Right hindlimb (tissue), 1 donor: ENCODE measurements at places on chromosomes 12 and 14.

- DNase-seq, result no peak
These were observed 168.0 kb downstream of the PIK3C2G start for GRCh38 chr12:18429366-18429765.

GRCh38 chr14:51552275-51552674 lies 99.4 kb upstream of the FRMD6 start:
- DNase-seq, result no peak

DNA sequence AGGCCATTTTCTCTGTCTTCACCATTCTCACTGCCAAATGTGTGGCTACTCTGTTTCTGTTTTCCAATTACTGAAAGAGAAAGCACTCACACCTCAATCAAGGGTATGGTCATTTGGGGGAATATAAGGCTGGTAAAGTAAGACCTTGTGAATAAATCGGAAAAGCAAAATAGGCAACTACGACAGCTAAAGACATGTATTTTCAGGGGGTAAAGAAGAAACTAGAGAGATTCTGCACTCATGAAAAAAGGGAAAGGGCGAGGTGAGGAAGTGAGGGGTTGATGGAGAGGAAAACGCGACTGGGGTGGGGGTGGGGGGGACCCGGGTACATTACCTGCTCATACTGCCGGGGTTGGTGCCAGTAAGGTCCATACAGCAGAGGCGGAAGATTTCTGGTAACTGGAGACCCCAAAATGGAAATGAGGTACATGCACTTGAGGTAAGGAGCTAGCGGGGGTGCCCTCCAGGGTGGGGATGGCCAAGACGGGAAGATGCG lies 19.3 kb downstream of the CHD8 start:
- DNase-seq, result no peak

GRCh38 chr12:17148706-17149105 lies 542.7 kb upstream of the LMO3 start:
- no peak for DNase-seq

- no peak for DNase-seq
These were observed 388.5 kb downstream of the AACS start for GRCh38 chr12:125453751-125454150.

GRCh38 chr12:71105956-71106355 lies 51.8 kb downstream of the TSPAN8 start:
- DNase-seq, result no peak

DNA sequence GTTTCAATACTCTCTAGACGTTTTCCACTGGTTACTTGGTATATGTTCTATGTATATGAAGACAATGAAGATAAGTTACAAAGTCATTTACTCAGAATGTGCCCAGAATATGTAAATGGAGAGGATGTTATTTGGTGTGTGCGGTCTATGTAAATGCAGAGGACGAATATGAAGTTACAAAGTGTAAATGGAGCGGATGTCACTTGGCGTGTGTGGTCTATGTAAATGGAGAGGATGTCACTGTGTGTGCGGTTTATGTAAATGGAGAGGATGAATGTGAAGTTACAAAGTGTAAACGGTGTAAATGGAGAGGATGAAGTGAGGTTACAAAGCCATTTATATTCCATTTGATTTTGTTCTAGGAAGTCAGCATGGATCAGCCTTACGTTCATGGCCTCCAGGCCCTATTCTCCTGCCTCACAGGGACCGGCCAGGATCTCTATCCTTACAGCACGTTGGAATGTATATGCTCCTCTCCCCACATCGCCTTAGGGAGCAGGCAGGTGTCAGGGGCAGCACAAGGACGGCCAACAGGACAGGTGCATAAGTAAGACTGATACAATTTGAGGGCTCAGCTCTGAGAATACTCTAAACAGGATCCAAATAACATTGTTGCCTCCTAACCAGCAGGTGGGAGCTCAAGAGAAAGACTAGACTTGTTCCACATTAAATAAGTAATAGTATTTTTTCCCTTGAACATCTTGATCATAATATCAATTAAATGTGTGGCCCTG lies 42.4 kb downstream of the GLRX5 start:
- no peak for DNase-seq

DNA sequence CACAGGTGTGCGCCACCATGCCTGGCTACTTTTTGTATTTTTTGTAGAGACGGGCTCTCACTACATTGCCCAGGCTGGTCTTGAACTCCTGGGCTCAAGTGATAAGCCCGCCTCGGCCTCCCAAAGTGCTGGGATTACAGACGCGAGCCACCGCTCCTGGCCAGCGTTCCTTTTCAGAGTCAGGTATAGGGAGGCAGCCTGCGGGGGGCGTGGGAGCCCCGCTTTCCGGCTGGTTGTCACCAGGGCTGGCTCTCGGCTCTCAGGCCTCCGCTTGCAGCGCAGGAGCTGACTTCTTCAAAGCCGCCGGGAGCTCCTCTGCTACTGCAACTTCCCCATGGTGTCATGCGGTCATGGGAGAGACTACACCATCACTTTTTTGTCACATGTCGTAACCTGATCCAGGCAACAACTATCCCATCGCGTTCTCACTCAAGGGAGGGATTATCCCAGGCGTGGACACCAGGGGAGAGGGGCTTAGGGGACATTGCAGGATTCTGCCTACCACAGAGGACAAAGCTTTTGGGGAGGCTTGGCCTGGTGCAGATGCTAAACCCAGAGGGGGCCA lies 129.4 kb downstream of the SCARB1 start:
- no peak for DNase-seq

GRCh38 chr14:105384041-105384557 lies 14.2 kb upstream of the TEX22 start:
- no peak for DNase-seq

GRCh38 chr12:104624529-104624928 lies 167.8 kb downstream of the CHST11 start:
- DNase-seq, result no peak

- DNase-seq, result no peak
These were observed 214.9 kb downstream of the KTN1 start for GRCh38 chr14:55794655-55795595.

DNA sequence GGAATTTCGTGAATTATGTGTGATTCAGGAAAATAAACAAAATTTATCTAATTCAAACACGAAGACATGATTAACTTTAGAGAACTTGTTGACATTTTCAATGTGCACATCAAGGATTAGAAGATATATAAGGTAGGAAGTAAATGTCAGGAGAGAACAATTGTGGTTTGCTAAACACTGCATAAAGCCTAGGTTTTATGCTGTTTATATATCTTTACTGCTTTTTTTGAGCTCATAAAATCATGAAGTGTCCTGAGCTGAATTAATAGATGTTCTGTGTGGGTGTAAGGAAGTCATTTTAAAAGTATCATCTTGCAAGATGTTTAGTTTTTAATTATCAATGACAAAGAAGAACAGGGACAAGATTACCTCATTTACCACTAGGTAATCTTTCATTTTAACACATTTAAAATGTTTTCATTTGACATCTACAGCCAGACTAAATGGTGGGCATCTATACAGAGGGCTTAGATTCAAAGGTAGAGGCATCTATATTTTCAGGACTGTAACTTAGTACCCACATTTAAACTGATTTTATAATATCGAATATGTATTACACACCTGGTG lies 382.8 kb downstream of the ADAMTS20 start:
- no peak for DNase-seq

DNA sequence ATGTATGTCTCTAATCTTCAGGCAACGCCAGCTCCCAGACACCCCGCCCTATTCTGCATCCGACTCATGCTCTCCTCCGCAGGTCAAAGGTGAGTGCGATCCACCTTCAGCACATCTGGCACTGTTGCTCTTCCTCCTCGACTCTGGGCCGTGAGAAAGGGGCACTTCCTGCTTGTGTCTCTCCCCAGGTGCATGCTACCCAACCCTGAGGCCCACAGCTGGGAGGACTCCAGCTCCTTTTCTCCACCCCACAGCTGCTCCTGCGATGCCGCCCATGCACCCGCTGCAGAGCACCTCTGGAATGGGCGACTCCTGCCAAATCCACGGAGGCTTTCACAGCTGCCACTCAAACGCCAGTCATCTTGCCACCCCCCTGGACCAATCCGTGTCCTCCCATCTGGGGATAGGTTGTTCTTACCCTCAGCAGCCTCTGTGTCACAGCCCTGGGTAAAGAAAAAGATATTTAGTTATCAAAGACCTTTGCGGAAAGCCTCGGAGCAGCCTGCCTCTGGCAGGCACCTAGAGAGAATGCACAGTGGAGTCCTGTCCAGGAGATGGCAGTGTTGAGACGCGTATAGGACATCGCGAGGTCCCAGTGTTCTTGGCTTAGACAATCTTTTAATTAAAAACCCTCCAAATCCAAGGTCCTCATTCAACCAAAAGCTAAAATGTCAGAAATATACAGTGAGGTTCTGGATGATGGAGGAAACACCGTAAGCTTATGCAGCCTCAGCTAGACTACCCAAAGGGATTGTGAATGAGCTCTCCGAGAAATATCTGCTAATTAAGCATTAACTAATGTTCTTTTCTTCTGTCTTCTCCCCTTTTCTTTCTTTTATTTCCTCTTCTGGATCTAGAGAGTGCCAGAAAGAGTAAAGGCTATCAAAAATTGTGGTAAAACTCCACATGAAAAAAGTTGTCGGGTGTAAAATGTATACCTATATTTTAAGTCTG lies 54.3 kb downstream of the MYRFL start:
- peak; percentile 77 for DNase-seq

DNA sequence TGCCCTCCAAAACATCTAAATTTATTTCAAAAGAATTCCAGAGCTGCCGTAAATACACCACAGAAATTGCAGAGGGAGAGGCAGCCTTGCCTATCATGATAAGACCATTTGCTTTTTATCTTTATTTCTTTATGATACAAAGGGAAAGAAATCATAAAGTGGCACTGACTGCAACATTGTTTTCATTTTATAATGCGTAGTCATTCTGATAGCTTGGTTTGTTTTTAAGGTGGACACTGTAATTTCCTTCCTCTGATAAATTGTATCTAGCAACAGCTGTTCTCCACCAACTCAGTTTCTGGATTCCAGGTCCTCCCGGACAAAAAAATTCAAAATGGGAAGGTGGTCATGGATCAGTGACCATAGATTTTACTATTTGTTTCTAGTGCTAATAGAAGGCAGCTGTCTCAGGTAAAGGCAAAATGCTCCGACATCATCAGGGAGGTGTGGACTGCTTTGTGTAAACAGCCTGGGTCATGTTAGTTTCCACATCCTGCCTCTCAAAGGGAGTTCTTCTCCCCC lies 623 bp upstream of the TSPAN8 start:
- no peak for DNase-seq

- DNase-seq, result no peak
These were observed 74.5 kb downstream of the PTHLH start for GRCh38 chr12:27898022-27898421.

GRCh38 chr12:51181558-51181957 lies 8.6 kb upstream of the TFCP2 start:
- DNase-seq, result no peak
